Cardiac septum (tissue), 1 donor: ENCODE measurements at places on chromosomes 2 and 18. TPM values are rescaled to one million over a fixed set of nuclear protein-coding genes. Genes with fewer than 3 reads are reported as not detected.
A peak's percentile ranks its signal among the peaks of the same experiment; 100 is the strongest.

- no peak for DNase-seq
Observed at GRCh38 chr2:159811232-159811631, 13.2 kb upstream of the CD302 start.

GRCh38 chr2:60318544-60318943 lies 234.9 kb downstream of the BCL11A start:
- DNase-seq = no peak

DNA sequence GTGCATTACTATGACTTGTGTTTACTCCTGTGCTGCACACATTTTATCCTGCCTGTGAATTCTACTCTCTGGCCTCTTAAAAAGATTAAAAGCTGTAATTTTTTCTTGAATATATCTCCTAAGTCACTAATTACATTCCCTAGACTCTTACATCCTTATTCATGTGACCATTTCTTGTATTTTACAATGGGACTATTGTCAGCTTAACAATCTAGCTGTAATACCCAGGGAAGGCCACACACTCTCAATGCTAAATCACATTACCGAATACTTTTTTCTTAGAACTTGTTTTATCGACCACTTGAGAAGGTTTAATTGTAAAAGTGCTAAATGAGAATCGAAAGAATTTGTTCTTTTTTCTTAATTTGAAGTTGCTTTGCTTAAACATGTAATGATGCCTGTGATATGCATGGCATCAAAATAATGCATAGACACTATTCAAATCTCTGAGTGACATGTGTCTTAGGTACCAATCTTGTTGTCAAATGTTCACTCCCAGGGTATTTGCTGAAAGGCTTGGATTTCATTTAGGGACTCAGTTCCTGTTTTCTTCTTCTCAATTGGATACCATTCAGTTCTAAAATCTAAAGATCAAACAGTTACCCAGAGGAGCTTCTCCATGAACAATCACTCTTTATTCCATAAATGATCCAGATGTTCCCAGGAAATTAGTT lies 498.5 kb downstream of the DPP10 start:
- DNase-seq = no peak

GRCh38 chr2:120432976-120433815 lies 87.3 kb downstream of the INHBB start:
- peak; percentile 71 for DNase-seq

DNA sequence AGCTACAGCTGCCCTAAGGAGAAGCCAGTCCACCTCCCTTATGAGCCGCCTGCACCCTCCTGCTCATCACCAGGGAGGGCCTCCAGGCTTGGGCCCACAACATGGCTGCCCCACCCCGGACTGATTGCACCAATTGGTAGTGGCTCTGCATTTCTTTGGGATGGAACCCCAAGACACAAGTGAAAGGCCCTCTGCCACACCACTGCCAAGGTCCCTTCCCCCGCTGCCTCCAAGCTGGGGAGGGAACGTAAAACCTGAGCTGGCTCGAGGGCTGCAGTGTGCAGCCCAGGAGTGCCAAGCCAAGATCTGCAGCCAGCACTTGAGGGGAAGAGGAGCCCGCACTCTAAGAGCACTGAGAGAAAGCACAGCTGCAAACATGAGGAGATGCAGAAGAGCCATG lies 97.3 kb downstream of the EFEMP1 start:
- DNase-seq = no peak

DNA sequence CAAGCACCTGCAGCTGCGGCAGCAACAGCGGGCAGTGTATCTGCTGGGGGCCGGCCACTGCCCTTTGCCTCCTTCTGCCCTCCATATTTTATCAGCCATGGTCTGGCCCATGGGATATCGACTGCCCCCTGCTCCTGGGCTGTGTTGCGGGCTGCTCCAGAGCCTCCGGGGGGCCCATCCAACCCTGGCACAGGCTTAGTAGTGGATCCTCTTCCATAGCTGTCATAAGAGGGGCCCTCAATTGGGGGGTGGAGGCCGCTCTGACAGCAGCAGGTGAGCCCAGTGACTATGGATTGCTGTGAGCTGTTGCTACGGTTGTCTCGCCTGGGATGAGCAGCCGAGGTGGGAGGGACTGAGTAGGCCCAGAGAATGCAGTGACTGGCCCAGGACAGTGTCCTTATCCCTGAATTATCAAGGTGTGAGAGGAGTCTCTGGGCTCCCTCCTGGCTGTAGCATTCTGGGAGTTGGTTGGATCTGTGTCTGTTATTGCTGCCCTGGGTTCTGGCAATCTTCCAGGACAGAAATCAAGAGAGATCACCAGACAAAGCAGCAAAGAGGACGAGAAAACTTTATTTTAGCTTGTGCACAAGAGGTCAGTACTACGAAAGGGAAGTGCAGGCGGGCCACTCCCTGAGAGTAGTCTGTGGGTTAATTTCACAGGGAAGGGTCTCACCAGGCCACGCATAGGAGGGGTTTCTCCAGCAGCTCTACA lies 145.1 kb downstream of the ASB1 start:
- DNase-seq = peak; percentile 63

DNA sequence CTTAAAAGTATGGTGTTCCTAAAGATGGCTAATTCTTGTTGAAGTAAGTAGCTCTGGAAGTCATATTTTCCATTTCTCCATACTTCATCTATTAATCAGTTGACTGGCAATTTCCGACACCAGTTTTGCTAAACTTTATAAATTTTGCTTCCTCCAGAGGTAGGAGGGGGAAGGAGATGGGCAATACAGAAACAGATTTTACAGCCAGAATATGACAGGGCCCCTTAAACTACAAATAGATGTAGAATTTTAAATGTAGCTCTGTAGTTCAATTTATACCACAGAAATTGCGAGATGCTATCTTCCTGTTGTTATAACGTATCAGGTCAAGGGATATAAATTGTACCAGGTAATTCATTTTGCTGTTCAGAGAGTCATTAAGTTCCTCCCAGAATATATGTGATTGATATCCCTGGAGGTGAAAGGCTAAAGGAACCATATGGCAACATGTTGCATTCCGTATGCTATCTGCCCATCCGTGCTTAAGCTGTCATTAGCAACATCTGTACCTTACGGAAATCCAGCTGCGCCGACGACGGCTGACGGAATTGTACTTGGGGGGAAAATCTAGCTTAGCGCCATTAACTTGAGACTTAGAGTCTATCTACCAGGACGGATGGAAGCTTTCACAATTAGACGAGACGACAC lies 8.4 kb upstream of the NR4A2 start:
- no peak for DNase-seq

DNA sequence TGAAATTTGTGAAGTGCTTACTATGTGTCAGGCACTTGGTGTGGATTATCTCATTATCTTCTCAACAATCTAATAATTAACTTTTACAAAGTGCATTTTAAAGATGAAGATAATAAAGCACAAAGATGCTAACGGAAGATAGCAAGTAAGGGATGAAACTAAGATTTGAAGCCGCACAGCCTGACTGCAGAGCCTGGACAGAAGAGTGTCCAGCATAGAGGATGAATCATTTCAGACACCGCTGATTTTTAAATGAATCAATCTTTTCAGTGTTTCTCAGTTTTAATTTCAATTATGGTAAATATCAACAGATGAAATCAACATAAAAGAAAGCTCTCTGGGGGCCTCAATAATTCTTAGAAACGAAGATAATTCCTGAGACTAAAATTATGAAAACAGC lies 24.5 kb upstream of the STAM2 start:
- DNase-seq = no peak

DNA sequence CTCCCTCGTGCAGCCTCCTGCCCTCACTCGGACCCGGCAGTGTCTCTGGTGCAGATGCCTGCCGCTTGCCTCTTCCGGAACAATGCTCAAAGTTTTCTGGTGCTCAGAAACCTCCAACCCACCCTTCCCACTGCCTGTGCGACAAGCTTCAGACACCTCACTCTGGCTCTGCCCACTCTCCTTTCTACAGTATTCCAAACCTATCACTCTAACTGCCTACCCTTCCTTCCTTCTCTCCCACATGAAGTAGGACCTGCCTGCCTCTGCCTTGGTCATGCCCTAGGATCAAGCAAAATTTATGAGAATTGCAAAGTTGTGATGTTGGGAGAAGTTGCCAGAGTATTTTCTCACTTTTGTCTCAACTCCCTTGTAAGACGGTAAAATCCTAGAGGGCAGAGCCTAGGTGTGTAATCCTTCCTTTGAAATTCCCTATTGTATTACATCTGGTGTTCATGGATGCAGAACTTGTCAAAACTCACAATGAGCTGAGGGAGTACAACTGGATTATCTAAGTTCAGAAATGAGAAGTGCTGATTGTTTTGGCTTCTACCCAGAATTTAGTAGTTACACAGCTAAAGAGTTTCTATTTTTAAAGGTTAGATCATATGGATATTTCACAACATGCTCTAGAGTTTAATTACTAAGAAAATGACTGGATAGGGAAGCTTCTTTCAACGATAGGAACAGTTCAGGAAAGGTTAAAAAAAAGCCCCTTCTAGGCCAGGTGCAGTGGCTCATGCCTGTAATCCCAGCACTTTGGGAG lies 7.2 kb downstream of the NPC1 start:
- no peak for DNase-seq

Gene MYL12A
- 4,186 TPM for total RNA-seq

DNA sequence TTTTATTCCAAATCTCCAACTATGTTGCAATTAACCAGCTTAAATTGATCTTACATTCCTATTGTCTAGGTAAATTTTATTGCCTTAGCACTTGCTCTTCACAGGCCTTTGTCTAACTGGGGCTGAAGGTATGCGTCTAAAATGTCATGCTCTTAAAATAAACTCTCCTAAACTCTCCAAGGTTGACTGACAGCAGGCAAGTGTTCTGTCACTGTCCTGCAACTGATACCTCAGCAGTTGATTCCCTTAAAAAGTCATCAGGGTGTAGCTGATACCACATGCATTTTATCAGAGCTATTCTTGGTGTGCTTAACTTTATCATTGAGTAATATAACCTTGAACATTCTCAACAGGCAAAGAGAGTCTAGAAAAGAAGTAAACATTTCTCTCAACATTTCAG lies 680 bp downstream of the TTN start:
- no peak for DNase-seq

DNA sequence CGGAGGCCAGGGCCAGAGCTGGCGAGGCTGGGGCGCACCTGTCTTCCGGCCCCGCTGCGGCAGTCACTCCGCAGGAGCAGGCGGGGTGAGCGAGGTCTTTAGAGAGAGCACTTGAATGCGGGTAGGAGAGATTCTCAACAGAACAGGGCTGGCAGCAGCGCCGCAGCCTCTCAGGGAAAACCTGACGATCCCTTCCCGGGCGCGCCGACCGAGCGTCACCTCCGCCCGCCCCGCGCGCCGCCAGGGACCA lies 526 bp downstream of the PRKRA start:
- no peak for DNase-seq

Gene TXNDC2
- not detected for total RNA-seq

DNA sequence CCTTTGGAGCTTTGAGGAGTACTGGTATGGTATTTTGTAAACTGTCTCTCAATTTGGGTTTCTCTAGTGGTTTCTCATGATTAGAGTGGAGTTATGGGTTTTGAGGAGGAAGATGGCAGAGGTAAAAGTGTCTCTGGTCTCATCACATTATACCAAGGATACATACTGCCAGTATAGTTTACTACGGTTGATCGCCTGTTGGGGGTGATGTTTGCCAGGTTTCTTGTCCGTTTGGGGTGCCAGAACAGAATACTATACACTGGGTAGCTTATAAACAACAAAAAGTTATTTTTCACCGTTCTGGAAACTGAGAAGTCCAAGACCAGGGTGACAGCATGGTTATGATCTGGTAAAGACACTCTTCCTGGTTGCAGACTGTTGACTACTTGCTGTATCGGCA lies 293.7 kb downstream of the NYAP2 start:
- no peak for DNase-seq

GRCh38 chr2:80113399-80113798 lies 191.2 kb downstream of the LRRTM1 start:
- no peak for DNase-seq

Gene UGT1A3
- not detected for total RNA-seq

GRCh38 chr2:8138923-8139667 lies 542.8 kb upstream of the ID2 start:
- DNase-seq = no peak

Gene DNAH7
- total RNA-seq = 0.32 TPM

Gene APLF
- 6.5 TPM for total RNA-seq

GRCh38 chr2:31140151-31140550 lies 1.9 kb upstream of the GALNT14 start:
- no peak for DNase-seq

DNA sequence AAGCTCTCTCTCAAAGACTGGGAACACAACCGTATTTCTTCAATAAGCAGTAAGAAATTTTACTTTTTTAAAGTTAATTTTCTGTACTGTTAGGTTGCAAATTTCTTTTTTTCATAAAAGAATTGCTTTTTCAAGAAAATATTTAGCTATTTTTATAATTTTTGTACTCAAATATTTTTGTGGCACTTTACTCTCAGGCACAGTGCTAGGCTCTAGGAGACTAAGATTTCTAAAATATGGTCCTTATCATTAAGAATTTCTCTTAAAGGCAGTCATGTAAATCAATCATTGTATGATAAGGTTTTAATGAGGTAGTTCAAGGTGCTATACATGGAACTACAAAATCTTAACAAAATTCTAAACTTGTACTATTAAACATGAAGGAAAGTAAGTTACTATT lies 61.4 kb downstream of the MTX2 start:
- no peak for DNase-seq

- DNase-seq = no peak
Observed at GRCh38 chr2:138106606-138107005, 142.3 kb downstream of the HNMT start.

DNA sequence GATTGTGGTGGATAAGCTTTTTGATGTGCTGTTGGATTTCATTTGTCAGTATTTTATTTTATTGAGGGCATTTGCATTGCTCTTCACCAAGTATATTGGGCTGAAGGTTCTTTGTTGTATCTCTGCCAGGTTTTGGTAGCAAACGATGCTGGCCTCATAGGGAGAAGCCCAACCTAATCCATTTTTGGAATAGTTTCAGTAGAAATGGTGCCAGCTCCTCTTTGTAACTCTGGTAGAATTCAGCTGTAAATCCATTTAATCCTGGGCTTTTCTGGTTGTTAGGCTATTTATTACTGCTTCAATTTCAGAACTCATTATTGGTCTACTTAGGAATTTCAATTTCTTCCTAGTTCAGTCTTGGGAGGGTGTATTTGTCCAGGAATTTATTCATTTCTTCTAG lies 309.8 kb upstream of the SETBP1 start:
- DNase-seq = no peak

DNA sequence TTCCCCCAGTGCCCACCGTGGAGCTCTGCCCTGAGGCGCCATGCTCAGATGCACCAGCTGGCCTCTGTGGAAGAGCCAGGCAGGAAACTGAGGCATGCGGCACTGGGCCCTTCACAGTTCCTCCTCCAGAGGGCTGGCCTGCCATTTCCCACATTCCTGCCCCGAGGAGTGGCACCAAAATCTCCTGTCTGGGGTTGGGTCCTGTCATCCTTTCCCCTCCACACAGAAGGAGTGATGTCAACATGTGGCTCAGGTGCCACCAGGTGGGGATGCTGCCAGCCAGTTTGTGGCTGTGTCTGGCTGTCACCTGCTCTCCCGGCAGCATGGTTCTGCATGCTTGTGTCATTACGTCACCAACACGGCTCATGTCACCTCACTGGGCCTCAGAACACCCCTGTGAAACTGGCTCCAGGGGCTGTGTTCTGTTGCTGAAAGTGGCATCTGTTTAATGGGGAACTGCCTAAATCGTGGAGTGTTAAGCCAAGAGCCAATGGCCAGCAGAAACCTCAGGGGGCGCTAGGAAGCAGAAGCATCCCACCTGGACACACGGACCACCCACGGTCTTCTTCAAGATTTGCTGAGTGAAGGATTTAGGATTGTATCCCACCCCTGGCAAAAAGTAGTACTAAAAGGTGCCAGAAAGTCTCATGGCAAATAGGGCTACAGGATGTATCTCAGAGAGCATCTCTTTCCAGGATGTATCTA lies 51.3 kb downstream of the ZAP70 start:
- DNase-seq = no peak

GRCh38 chr2:219744600-219744999 lies 117.2 kb downstream of the SLC4A3 start:
- DNase-seq = no peak
